Left lung (tissue), 14 donors: ENCODE measurements at places on chromosomes 2 and 18. TPM values are rescaled to one million over a fixed set of nuclear protein-coding genes. Genes with fewer than 3 reads are reported as not detected.

DNA sequence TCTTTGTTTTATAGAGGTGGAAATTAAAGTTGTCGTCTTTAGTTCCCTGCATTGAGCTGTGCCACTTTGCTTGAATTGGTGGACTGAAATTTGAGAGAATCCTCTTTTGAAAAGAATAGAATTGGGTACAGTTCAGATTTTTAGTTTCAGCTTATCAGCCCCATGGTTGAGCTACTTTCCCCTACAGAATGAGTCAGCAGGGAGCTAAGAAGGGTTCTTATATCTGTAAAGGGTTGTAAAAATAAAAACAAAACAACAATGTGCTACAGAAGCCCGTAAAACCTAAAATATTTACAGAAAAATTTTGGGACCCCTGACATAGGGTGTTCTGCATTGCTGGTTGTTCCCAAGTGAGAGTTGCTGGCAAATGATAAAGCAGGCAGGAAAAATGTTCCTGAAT is 12.6 kb downstream of the SLC20A1 start:
- H3K4me1 ChIP-seq = no peaks in the 10 kb centered on the region
- H3K27me3 ChIP-seq = no peaks in the 10 kb centered on the region
- H3K36me3 ChIP-seq = peaks cover 4% of the 10 kb centered on the region
- H3K27ac ChIP-seq = no peak overlapping the region
- DNase-seq = no peak

DNA sequence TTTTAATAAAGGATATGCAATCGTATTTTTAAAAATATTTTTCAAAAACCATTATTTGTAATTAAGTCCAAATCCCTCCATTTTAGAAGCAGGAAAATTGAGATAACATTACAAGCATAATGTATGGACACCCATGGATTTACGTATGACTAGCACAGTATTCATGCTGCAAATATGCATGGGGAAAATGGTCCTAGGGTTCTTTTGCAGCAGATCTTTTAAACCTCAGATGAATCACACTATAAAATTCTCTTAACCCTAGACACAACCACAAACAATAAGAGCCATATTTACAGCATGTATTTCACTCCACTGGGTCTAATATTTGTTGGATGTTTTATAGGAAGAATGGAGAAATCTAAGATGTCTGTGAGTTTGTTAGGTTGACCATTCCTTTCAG is 453.4 kb downstream of the TGIF1 start:
- no peak for DNase-seq
- H3K4me1 ChIP-seq = no peaks in the 10 kb centered on the region
- H3K27me3 ChIP-seq = no peaks in the 10 kb centered on the region
- H3K36me3 ChIP-seq = no peaks in the 10 kb centered on the region

- H3K4me1 ChIP-seq = peaks cover 9% of the 10 kb centered on the region
- peak overlapping the region; percentile 73 for H3K4me3 ChIP-seq
- no peaks in the 10 kb centered on the region for H3K36me3 ChIP-seq
- no peak for DNase-seq
- no peak overlapping the region for H3K27ac ChIP-seq
Observed at GRCh38 chr2:85890522-85891176, 1.9 kb upstream of the ST3GAL5 start.

GRCh38 chr2:121830809-121831208 is 75.4 kb downstream of the TSN start:
- no peaks in the 10 kb centered on the region for H3K27me3 ChIP-seq
- H3K36me3 ChIP-seq = no peaks in the 10 kb centered on the region
- H3K27ac ChIP-seq = no peak overlapping the region
- no peak for DNase-seq

DNA sequence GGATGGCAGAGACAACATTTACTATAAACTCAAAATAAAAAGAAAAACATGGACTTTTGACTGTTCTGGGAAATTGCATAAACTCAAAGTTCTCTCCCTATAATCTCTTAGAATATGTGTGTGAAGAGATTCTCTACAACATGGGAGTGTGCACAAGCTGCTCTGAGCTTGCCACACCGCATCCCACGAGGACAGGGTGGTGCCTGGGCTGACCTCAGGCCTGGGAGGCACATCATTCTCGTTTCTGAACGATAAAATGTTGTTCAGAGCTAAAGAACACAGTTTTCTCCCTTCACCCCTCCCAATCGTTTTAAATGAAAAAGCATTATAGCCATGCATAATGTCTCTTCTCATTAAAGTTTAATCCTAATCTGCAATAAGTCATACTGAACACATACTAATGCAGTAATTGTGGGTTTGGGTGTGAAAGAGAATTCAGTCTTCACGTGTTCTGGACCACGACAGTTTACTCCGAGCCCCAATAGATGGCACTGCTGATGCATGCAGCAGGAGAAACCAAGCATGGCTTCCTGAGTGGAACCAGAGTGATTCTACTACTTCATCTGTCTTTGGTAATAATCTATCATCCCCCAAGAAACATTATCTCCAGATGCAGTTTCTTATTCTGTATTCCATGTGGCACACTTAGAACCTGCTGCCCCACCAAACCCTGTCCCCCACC is 46.9 kb upstream of the LAMA1 start:
- no peaks in the 10 kb centered on the region for H3K36me3 ChIP-seq
- no peak for DNase-seq
- H3K4me1 ChIP-seq = no peaks in the 10 kb centered on the region
- no peak overlapping the region for H3K4me3 ChIP-seq

DNA sequence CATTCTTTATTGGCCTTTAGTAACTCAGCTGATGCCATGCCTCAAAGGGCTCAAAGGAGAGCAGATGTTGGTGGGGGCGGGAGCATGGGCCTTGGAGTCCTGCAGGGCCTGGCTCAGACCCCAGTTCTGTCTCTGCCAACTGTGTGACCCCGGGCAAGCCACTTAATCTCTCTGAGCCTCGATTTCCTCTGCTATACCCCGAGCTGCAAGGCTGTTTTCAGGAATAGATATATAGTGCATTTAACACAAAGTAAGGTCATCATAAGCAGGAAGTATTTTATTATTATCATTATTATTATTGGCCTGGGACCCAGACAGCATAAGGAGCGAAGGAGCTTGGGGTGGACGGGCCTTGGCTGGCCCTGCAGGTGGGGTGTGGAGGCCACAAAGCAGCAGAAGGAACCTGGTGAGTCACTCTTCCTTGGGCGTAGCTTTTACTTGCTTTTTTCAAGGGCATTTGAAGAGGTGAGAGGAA is 162.7 kb downstream of the INHBB start:
- no peak overlapping the region for H3K4me3 ChIP-seq
- no peaks in the 10 kb centered on the region for H3K27me3 ChIP-seq
- no peak overlapping the region for H3K27ac ChIP-seq
- H3K4me1 ChIP-seq = no peaks in the 10 kb centered on the region
- H3K36me3 ChIP-seq = no peaks in the 10 kb centered on the region
- DNase-seq = no peak

GRCh38 chr2:231348704-231349373 is 46.7 kb upstream of the B3GNT7 start:
- no peak overlapping the region for H3K4me3 ChIP-seq
- no peaks in the 10 kb centered on the region for H3K27me3 ChIP-seq
- no peaks in the 10 kb centered on the region for H3K4me1 ChIP-seq
- DNase-seq = no peak
- no peaks in the 10 kb centered on the region for H3K36me3 ChIP-seq

DNA sequence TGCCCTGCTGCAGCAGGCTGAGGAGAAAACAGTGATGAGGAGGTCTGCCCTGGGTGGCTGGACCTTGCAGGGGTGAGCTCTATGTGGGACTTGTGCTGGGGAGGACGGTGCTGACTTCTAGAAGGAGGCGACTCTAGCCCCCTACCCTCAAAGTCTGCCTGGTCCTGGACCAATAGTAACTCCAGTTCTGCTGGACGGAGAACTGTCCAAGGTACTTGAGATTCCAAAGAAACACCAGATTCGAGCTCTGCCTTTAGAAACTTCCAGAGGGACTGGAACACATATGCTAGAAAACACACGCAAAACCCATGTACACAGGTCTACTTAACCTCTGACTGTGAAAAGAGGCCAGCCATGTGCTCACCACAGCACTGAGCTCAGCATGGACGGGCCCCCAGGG is 260.6 kb downstream of the TWIST2 start:
- DNase-seq = no peak
- no peak overlapping the region for H3K27ac ChIP-seq
- no peaks in the 10 kb centered on the region for H3K36me3 ChIP-seq
- no peaks in the 10 kb centered on the region for H3K27me3 ChIP-seq
- H3K4me1 ChIP-seq = peaks cover 8% of the 10 kb centered on the region
- H3K4me3 ChIP-seq = no peak overlapping the region

- H3K4me1 ChIP-seq = no peaks in the 10 kb centered on the region
- no peaks in the 10 kb centered on the region for H3K27me3 ChIP-seq
- DNase-seq = no peak
- H3K27ac ChIP-seq = no peak overlapping the region
- no peak overlapping the region for H3K4me3 ChIP-seq
Observed at GRCh38 chr18:70160073-70160678, 45.3 kb downstream of the RTTN start.

- peak; percentile 94 for DNase-seq
- H3K4me1 ChIP-seq = peaks cover 50% of the 10 kb centered on the region
- H3K4me3 ChIP-seq = peak within 1 kb of the TSS; percentile 64
Observed at GRCh38 chr2:189580658-189581353, at the start of gene SLC40A1. SLC40A1 (minus strand) TSS chr2:189580786; CDS start chr2:189580460, 326 bp downstream.

DNA sequence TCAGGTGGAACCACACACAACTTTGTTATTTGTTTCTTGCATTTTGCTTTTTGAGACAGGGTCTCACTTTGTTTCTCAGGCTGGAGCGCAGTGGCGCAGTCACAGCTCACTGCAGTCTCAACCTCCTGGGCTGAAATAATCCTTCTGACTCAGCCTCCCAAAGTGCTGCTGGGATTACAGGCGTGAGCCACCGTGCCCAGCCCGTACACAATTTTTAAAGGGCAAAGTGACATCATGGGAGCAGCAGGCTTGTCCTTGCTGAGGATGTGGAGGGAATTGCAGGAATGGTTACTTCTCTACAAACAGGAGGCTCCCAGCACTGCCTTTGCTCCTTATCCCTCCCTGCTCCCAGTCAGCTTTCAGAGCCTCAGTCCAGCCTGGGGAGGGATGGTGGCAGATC is 355.9 kb upstream of the KLHL29 start:
- no peak for DNase-seq
- no peaks in the 10 kb centered on the region for H3K4me1 ChIP-seq
- H3K36me3 ChIP-seq = no peaks in the 10 kb centered on the region

- H3K36me3 ChIP-seq = no peaks in the 10 kb centered on the region
- no peaks in the 10 kb centered on the region for H3K4me1 ChIP-seq
- no peak overlapping the region for H3K4me3 ChIP-seq
- H3K27me3 ChIP-seq = no peaks in the 10 kb centered on the region
- no peak for DNase-seq
- H3K27ac ChIP-seq = no peak overlapping the region
Observed at GRCh38 chr2:210557721-210558120, 1.3 kb downstream of the CPS1 start.

- no peak overlapping the region for H3K4me3 ChIP-seq
- H3K27ac ChIP-seq = no peak overlapping the region
- H3K27me3 ChIP-seq = no peaks in the 10 kb centered on the region
- H3K4me1 ChIP-seq = no peaks in the 10 kb centered on the region
- DNase-seq = no peak
Observed at GRCh38 chr2:83674050-83674449, 785.0 kb downstream of the SUCLG1 start.

DNA sequence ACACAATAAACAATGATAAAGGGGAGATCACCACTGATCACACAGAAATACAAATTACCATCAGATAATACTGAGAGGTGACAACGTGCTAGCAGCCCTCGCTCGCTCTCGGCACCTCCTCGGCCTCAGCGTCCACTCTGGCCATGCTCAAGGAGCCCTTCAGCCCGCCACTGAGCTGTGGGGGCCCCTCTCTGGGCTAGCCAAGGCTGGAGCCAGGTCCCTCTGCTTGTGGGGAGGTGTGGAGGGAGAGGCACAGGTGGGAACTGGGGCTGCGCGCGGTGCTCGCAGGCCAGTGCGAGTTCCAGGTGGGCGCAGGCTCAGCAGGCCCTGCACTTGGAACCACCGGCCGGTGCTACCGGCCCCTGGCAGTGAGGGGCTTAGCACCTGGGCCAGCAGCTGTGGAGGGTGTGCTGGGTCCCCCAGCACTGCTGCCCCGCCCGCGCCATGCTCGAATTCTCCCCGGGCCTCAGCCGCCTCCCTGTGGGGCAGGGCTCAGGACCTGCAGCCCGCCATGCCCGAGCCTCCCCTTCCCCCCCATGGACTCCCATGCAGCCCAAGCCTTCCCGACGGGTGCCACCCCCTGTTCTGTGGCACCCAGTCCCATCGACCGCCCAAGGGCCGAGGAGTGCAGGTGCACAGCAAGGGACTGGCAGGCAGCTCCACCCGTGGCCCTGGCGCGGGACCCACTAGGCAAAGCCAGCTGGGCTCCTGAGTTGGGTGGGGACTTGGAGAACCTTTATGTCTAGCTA is 340.0 kb upstream of the GULP1 start:
- no peak overlapping the region for H3K27ac ChIP-seq
- no peaks in the 10 kb centered on the region for H3K27me3 ChIP-seq
- no peaks in the 10 kb centered on the region for H3K36me3 ChIP-seq

GRCh38 chr18:76209597-76209996 is 285.4 kb downstream of the ZNF516 start:
- no peak for DNase-seq
- H3K27ac ChIP-seq = no peak overlapping the region
- H3K36me3 ChIP-seq = no peaks in the 10 kb centered on the region
- peaks cover 3% of the 10 kb centered on the region for H3K27me3 ChIP-seq
- no peaks in the 10 kb centered on the region for H3K4me1 ChIP-seq

DNA sequence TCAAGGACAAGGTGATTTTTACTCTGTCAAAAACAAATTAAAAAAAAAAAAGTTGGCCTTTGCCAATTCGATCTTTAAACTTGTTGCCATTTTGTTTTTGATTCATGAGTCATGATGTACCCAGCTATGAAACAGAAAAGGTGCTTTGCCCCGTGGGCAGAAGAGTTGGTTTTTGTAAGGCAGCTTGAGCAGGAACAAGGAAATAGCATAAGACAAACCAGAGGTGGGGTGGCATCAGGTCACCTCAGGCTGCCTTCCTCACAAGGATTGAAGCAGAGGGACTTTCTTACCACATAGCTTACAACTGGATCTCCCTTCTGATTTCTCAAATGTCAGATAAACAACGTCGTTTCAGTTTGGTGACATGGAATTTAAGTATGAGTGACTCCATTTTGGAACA is 123.8 kb downstream of the ARL4C start:
- H3K27ac ChIP-seq = no peak overlapping the region
- no peaks in the 10 kb centered on the region for H3K36me3 ChIP-seq
- peaks cover 6% of the 10 kb centered on the region for H3K4me1 ChIP-seq
- H3K27me3 ChIP-seq = no peaks in the 10 kb centered on the region

GRCh38 chr18:80231151-80231550 is 16.2 kb downstream of the PARD6G start:
- no peaks in the 10 kb centered on the region for H3K36me3 ChIP-seq
- no peak overlapping the region for H3K4me3 ChIP-seq
- H3K27ac ChIP-seq = no peak overlapping the region
- no peaks in the 10 kb centered on the region for H3K4me1 ChIP-seq
- DNase-seq = no peak

GRCh38 chr2:239355139-239355538 is 45.7 kb downstream of the HDAC4 start:
- H3K27me3 ChIP-seq = no peaks in the 10 kb centered on the region
- peaks cover 3% of the 10 kb centered on the region for H3K4me1 ChIP-seq
- no peak for DNase-seq
- H3K36me3 ChIP-seq = peaks cover 23% of the 10 kb centered on the region

The HK2 gene
- 47.4 TPM for total RNA-seq

The ERBB4 gene
- total RNA-seq = 6.4 TPM

The MAPK4 gene
- 0.55 TPM for total RNA-seq

The DOK1 gene
- total RNA-seq = 35.2 TPM

The IMPA2 gene
- total RNA-seq = 62.2 TPM

The ALPP gene
- total RNA-seq = 14.1 TPM

The SERPINB12 gene
- total RNA-seq = not detected

The EVA1A gene
- total RNA-seq = 54.7 TPM

The RTKN gene
- 29.6 TPM for total RNA-seq
